ENCODE measurements at places on chromosomes 5 and 9.

DNA sequence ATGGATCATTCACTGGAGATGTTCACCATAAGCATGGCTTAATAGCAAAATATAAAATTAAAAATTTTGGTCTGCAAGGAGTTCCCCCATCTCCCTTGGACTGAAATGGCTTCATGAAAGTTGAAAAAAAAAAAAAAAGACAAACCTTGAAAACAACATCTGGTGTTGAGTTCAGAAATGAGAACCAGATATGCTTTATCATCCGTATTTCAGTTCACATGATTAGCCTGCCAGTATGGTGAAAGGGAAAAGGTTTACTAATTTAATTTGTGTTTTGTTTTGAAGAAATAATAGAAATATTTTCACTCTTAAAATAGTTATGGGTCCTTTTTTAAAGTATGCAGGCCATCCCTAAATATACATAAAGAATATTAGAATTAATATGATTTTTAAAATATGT lies 67.8 kb downstream of the TMEM167A start:
- DNase-seq, result no peak

DNA sequence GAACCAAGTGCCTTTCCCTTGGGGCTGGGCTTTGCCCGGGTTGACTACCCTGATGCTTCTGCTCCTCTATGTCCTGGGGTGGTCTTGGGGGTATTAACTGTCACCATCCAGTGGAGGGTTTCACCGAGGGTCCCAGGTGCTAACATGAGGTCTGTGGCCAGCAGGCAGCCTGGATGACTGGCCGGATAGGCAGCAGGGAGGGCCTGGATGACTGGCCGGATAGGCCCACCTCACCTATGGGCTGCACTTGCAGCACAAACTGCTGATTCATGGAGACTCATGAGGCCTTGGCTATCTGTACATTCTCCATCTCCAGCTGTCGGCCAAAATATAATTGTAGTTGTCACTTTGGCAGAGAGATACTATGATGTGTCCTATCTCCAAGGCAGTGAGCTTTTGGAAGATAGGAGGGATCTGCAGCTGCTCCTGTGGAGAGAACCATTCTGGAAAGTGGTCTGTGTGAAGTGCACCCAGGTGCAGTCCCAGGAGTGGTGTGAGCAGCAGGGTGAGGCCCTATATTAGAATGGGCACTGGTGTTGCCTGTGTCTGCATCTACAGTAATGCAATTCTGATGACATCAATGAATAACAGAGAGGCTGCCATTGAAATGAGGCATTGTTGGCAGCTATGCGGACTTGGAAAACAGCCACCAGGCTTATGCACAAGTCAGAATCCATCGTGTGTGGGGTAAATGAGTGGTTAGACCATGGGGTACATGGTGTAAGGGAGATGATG lies 26.3 kb upstream of the CDKN2AIPNL start:
- no peak for DNase-seq

- no peak for DNase-seq
Observed at GRCh38 chr5:160245506-160246086, 16.3 kb downstream of the FABP6 start.

DNA sequence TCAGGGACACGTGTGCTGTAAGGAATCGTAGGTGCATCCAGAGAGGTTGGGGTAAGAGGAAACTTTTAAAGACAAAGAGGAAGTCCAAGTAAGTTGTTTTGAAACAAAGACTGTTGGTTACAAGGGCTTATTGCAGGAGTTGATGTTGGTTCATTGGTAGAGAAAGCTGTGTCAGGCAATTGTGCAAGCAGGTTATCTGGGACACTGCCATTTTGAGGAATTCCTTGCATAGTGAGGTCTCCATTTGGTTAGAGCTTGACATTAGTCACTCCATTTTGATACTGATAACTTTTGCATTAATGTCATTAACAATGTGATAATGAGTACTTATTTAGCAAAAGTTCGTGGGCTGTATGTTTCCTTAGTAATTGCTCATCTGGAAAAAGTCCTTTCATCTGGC lies 24.9 kb downstream of the CNOT6 start:
- DNase-seq, result no peak

GRCh38 chr5:142481410-142481809 lies 156.6 kb upstream of the SPRY4 start:
- no peak for DNase-seq

- peak; percentile 32 for DNase-seq
Observed at GRCh38 chr5:147892696-147893296, 13.5 kb downstream of the C5orf46 start.

GRCh38 chr5:174491265-174491664 lies 233.1 kb upstream of the MSX2 start:
- no peak for DNase-seq

GRCh38 chr9:78567693-78568092 lies 270.8 kb downstream of the PSAT1 start:
- DNase-seq, result no peak

- DNase-seq, result no peak
Observed at GRCh38 chr9:137273095-137273490, 4.4 kb upstream of the TOR4A start.

DNA sequence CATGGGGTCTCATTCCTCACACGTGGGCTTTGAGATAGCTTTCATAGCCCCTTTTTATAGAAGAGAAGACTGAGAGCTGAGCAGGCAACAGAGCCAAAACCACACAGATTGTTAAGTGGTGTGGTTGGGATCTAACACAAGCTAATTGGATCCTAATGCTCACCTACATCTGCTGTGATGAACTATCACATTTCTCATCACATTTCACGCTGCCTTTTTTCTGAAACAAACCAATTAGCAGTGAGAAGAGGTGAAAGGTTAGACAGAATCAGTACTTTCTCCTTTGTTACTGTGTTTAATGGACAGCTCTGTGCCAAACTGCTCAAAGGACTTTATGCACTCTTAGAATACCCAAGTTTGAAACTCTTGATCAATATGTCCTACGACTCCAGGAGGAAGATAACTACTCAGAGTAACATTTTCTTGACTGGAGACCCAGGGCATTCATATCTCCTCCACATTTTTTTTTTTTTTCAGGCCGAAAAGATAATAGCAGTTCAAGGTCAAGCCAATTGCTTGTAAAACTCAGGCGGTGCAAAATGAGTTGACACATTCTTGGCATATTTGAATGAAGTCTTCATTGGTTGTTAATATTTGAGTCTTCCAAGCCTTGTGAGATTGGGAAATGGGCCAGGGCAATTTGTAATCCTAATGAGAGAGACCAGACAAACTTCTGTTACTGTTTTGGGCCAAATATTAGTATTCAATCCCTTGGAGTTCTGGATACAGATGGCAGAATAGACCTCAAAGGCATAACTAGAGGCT lies 138.4 kb downstream of the KCTD16 start:
- no peak for DNase-seq

DNA sequence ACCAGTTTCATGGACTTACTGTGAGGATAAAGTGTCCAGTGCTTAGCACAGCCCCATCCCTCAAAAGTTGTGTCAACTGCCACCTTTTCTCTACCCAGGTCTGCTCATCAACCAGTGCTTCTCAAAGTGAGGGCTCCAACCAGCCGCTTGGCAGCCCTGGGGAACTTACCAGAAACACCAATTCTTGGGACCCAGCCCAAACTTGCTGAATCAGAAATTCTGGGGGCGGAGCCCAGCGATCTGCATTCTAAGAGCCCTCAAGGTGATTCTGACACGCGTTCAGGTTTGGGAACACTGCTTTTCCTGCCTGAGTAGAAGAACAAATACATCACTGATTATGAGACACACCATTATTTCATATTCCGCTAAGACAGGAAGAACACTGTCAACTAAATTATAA lies 132.0 kb downstream of the NSG2 start:
- no peak for DNase-seq

DNA sequence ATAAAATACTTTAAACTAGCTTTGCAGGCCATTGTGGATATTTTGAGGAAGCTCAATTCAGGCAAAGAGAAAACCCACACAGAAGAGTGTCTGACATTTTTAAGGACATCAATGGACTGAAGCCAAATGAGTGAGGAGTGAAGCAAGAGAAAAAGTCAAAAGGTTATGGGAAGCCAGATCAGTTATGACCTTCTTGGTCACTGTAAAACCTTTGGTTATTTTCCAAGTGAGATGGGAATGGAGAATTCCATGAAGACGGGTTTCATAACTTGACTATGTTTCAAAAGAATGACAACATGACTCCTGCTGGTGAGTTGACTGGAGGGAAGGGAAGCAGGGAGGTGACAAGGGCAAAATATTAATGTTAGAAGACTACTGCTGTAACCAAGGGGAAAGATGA lies 585.2 kb downstream of the EFNA5 start:
- DNase-seq, result no peak

- no peak for DNase-seq
Observed at GRCh38 chr9:132001567-132001966, 78.1 kb downstream of the MED27 start.

GRCh38 chr5:27706832-27707231 lies 668.4 kb upstream of the CDH9 start:
- no peak for DNase-seq

DNA sequence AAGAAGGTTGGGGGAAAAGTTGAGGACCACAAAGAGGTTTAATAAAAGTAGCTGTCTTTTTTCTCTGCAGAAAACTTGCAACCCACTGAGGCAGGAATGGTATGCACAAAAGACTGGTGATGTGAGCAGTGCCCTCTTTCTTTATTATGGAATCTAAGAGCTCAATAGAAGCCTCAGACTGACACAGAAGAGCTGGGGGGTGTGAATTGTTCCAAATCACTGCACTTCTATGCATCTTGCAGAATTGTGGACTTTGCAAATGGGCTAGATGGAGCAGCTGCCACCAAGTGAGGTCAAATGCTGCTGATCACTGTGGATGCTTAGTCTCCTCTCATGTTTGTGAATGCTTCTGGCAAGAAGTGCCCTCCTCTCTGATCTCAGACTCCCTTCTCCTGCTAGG lies 227.1 kb downstream of the ZSWIM6 start:
- DNase-seq, result no peak

GRCh38 chr5:10987276-10987924 lies 226.4 kb upstream of the DAP start:
- no peak for DNase-seq

DNA sequence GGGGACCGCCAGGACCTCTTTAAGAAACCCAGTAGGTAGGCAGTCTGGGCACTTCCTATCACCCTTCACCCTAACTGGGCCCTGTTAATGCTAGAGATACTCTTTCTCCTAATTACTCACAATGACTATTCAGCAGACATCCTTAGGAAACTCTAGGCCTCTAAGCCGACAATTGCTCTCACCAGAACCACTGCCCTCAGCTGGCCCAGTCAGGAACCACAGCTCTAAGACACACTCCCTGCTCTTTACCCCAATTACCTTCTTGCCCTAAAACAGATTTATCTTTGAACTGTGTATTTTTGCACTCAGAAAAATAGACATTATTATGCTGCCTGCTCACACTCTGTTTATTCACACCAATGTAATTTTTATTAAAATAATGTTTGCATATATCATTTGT lies 432.6 kb upstream of the SLC30A5 start:
- peak; percentile 32 for DNase-seq

GRCh38 chr5:111124793-111125192 lies 32.6 kb downstream of the WDR36 start:
- DNase-seq, result no peak

DNA sequence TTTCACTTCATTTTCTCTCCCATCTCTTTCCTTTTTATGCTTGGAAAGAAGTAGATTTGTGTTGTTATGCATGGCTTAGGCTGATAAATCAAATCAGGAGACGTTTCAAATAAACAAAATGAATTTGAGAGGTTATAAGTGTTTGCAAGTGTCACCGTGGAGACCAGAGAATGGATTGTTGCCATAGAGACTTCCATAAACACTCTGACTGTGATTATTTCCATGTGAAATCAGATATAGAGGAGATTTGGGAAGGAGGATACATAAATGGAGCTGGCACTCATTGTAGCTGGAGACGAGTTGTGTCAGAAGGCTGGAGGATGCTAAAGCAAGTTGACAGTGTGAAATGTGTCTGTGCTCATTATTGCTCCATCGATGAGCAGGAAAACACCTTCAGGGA lies 84.2 kb upstream of the PCSK1 start:
- no peak for DNase-seq

GRCh38 chr5:16819522-16820167 lies 116.4 kb downstream of the MYO10 start:
- DNase-seq, result no peak

- DNase-seq, result no peak
Observed at GRCh38 chr5:56161439-56161823, 71.7 kb downstream of the ANKRD55 start.

DNA sequence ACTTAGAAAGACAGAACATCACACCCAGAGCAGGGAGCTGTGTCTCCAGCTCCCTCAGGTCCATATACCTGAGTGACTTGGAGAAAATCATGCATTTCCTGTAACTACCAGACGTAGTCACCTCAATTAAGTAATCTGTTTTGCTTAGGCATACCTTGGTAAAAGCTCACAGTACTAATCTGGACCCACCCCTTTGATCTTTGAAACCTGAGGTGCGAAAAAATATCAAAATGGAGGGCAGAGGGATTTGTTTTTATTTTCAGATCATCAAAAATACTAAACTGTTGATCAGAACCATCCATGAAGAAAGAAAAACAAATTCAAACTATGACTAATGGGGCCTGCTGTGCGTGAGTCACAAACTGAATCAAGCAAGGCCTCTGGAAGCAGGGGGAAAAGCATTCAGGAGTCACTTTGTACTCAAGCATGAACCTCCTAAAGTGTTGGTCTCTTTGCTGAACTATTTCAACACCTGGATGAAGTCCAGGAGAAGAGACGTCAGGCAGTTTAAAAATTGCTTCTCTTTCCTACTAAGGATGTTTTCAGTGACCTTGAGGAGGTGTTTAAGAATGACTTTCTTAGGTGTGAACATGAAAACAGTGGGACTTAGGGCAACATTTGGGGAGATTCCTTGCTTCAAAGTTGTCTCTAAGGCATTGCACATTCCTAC lies 76.3 kb downstream of the MUSK start:
- DNase-seq, result no peak

- no peak for DNase-seq
Observed at GRCh38 chr5:156474251-156474650, 147.3 kb downstream of the SGCD start.

GRCh38 chr9:34517185-34517584 lies 5.6 kb downstream of the ENHO start:
- DNase-seq, result no peak

DNA sequence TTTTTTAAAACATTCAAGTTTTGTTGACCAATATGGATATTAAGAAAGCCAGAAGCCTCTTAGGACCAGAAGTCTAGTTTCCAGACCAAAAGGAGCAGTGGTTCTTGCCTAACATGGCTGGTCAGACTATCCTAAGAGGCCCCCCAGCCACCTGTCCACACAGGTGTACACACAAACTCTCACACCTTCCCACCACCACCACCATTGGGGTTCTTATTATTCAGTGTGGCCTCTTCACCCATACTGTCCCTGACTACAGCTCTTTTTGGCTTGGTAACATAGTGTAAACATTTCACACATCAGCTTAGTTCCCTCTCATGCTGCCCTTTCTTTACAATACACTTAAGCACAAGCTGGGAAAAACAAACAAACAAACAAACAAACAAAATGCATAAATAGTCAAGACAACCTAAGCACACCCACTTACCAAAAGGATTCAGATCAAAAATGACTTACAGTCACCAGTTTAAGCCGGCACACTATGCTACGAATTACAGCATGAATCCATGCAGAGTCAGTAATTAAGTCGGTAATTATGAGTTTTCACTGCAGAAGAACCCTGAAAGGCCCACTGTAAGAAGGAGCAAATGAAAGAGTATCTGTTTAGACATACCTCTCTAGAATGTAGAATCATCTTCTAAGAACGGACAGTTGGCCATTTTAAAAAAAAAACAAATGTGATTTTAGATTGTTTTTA lies 9.5 kb downstream of the LHFPL2 start:
- DNase-seq, result no peak

GRCh38 chr5:146050086-146050485 lies 55.3 kb downstream of the PLAC8L1 start:
- no peak for DNase-seq

All from NCI-H526 (cell line).